Activated gamma-delta T cell treated with anti-CD3 and anti-CD28 coated beads, Interleukin-2, amount 50 U/mL, for 16 hours (primary cell): ENCODE measurements at places on chromosomes 5 and 9.

DNA sequence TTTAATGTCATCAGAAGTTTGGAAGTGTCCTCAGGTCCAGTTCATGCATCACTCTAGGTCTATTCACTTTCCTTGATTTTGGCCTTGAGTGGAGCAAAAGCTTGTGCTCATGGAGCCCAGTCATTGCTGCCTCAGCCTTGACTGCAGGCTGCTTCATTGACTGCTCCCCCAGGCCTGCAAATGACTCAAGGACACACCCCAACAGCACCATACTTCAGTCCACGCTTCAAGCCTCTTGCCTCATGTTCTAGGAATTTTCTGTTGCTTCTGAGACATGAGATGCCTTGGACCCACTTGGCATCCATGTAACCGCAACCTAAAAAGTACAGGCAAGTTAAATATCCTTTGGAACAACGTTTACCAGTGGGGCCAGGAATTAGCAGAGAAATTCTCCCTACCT is 193.7 kb downstream of the PIK3R1 start:
- DNase-seq = no peak

- no peak for DNase-seq
These were observed 161.3 kb upstream of the IRX2 start for GRCh38 chr5:2912741-2913140.

GRCh38 chr9:37953775-37954437 is 50.0 kb upstream of the SLC25A51 start:
- no peak for DNase-seq

GRCh38 chr9:33468797-33469621 is 4.7 kb downstream of the NOL6 start:
- DNase-seq = no peak

DNA sequence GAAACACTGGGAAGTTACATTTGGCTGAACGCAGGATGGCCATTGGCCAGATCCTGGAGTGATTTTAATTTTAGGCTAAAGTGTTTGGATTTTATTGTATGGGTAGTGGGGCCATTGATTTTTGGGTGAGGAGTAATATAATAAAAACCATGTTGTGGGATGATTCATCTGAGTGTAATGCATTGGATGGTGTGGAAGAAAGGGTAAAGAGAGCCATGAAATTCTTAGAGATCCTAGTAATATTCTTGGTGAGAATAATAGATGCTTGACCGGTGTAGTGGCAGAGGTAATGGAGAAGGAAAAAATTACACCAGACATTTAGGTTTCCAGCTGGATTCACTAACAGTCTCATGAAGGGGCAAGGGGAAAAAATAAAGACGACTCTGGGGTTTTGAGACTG is 158.1 kb downstream of the NPR3 start:
- no peak for DNase-seq

DNA sequence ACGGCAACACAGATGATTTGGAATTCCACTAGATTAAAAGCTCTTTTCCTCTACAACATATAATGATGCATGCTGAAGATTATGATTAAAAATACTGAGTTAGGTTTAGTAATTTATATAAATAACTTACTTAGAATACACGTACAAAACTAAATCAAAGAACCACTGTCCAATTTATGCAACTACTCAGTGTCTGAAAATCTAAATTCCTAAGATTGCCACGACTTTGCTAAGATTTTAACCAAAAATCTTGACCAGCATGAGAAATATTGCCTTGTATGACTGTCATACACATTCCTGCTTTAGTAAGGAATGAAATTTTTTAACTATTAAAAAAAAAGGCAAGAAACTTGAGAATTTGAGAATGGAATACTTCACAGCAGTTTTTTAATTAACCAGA is 292.4 kb downstream of the ZNF608 start:
- DNase-seq = no peak

DNA sequence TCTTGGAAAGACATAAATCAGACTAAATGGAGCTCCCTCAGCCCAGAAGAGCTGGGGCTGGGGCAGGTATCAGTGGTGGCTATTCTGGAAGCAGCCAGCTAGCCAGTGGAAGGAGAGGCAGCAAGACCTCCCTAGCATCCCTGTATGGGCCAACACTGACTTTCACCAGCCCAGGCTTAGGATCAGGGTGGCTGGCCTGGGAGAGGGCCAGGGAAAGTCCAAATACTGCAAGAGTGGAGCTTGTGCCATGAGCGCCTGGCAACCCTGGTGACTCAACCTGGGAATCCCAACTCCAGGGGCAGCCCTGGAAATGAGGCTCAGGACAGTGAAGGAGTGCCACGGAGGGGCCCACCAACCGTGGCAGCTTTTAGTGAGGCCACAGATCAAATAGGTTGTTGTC is 7.6 kb upstream of the IRF1 start:
- DNase-seq = no peak

DNA sequence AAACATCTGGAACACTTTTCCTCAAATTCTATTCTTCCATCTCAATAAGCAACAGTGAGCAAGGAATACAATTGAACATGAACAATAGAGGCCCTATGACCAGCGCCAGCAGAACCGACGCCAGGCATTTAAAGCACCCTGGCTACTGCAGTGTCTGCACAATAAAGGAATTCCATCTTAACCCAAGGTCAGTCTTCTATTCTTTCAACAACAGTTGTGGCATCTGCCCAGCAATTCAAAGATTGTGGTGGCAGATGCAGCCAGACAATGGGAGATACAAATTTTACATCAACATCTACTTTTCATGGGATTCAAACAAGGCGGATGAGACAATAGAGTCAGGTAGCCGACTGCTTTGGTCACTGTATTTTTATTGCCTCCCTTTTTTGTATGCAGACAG is 65.9 kb downstream of the ELL2 start:
- DNase-seq = no peak

DNA sequence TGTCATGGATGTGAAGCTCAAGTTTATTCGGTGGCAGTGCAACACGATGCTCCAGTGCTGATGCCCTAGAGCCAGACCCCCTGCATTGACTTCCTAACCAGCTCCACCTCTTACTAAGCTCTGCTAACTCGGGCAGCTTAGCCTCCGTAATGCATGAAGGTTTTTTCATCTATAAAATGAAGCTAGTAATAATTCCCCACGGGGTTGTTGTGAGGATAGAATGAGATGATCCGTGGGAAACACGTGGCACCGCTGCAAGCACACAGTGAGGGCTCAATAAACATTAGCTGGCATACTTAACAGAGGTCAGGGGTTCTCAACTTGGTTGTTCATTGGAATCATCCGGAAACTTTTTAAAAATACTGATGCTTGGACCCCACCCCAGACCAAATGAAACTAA is 6.8 kb downstream of the ENC1 start:
- no peak for DNase-seq

GRCh38 chr9:133844398-133844784 is 106.2 kb upstream of the SARDH start:
- no peak for DNase-seq

- no peak for DNase-seq
These were observed 16.9 kb upstream of the ADRA1B start for GRCh38 chr5:159899067-159900049.

DNA sequence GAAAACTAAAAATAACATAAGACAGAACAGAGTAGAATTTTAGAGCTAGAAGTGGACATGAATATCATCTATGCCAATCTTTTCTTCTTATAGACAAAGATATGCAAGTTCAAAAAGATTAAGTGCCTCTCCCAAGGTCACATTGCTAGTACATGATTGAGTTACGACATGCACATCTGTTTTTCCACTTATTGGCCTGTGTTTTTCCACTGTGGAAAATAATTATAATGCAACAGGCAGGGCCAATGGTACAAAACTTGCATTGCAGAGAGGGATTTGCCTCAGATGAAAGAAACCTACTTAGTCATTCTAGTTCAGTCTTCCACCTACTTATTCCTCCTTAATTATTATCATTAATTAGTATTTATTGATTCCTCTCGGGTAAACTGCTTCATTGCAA is 407.8 kb upstream of the SGCD start:
- DNase-seq = no peak

DNA sequence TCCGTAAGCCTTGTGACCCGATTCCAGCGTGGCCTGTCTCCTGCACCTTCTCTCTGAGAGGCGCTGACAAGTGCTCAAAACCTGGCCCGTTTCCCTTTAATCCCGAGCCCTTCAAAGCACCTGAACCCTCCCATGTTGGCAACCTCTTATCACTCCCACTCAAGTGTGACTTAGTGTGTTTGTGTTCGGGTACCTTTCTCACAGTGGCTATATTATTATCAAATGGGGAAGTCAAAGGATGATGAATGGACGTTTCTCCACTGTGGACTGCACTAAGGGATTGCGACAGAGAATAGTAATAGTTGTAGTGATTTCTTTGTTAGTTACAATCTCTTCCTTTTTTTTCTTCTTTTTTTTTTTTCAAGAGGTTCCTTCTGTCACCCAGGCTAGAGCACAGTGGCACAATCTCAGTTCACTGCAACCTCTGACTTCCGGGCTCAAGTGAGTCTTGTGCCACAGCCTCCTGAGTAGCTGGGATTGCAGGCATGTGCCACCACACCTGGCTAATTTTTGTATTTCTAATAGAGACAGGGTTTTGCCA is 65.4 kb upstream of the TNFSF8 start:
- no peak for DNase-seq

DNA sequence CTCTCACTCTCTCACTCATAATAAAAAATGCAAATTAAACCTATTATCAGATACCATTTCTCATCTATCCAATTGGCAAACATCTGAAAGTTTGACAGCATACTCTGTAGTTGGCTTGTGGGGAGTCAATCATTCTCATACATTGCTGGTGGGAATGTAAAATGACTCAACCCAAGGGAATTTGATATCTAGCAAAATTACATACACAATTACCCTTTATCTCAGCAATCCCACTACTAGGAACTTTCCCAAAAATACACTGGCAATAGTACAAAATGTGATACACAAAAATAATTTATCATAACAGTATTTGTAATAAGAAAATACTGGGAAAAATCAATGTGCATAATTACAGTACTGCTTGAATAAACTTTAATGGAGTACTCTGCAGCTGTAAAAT is 731.3 kb downstream of the DTWD2 start:
- DNase-seq = no peak

DNA sequence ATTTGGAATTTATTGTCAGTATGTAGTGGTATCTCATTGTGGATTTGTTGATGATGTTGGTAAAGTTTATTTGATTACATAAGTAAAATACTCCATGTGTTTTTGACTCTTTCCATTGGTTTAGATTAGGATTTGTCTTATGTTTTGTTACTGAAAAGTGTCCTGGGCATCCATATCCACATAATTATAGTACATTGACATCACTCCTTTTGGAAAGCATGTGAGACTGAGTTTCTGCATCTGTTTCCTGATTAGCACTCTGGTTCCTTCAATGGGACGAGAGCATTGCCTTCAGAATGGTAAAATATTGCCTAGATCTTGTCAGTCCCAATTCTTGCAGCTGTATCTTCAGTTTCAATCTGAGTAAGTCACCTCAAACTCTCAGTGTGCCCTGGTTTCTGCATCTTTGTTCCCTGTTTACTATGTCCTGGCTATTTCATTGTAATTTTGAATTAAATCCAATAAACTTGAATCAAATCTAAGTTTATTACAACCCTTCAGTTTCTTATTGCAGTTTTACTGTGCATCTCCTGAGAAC is 128.1 kb downstream of the FBXO38 start:
- no peak for DNase-seq

DNA sequence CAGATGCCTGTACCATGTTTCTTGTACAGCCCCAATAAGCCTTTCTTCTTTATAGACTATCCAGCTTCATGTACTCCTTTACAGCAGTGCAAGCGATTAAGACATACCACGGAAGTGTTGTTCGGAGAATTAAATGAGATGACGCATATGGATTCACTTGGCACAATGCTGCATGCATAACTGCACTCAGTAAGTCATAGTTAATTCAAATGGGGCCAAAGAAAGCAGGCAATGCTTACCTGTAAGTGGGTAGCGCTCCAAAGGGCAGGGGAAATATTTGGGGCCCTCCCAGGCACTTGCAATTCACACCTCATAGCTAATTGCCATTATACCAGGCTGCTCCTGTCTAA is 7.7 kb upstream of the ADRA1B start:
- DNase-seq = no peak

DNA sequence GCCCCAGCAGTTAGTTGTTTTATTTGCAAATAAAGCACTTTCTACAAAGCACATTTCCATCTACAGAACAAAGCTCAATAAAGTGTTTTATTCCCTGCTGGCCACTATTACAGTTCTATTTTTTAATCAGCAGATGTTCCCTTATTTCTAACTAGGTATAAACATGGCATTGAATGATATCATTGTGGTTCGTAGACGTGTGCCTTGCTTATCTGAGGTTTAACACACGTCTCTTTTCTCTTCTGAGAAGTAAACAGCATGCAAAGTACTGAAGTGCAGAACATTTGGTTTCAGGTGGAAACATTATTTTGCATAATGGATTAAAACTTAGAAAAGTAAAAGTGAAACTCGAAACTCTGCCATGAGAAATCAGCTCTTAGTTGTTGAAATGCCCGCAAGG is 1989.3 kb upstream of the WWC1 start:
- DNase-seq = no peak

GRCh38 chr9:98888801-98889421 is 54.8 kb upstream of the COL15A1 start:
- DNase-seq = no peak

DNA sequence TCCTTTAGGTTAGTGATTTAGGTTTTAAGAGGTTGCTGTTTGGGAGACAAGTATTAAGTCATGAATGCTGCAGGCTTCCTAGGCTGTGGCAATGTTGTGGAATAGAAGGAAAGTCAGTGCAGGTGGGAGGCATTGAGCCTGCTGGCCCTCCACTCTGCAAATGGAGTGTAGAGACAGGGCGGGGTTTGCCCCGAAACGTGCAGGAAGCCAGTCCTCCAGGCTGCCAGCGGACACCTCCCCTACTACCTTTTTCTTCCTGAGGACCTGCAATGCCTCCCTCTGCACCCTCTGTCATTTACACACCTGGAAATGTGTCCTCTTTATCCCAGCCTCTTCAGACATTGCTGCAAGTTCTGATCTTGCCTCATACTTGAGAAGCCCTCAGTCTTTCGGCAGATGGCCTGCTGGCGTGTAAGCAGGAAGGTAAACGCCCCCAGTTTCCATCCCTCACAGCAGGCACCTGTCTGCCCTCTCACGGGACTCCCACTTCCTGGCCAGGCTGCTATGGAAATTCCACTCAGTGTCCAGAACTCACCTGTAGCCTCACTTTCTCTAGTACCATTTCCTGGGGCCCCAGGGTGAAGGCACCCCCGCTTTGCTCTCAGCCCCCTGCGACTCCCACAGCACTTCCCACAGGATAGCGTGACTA is 81.6 kb upstream of the BOD1 start:
- no peak for DNase-seq

DNA sequence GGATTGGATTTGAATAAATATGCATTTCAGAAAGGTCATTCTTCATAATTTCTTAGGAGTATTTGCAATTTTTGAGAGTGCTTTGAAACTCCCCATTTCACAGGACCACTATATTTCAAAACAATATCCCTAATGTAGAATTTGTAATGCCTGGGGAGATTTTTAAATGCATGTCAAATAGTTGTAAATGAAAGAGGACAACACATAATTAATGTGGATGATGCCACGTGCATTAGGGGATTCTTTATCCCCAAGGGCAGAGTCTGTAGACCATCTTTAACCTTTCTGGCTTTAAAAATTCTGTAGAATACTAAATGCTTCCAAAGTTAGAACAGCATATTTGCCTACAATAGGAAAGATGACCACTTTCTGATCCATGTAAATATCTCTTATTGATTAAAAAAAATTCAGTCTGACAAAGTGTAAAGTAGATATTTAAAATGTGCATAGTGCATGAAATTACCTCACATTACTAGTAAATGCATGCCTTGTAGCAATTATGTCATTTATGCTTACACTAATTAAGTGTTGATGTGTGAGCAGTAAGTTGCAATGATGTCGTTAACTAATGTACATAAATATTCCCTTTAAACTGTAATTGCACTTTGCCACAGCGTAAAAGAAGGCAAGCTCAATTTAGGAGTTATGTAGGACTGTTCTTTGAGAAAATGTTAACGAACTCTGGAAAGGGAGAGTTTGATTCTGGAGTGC is 416.1 kb downstream of the PSAT1 start:
- DNase-seq = no peak
